ENCODE measurements at places on chromosomes 16 and 17.

GRCh38 chr17:77246110-77247047 is 105.6 kb downstream of the SEC14L1 start:
- no peak for DNase-seq

DNA sequence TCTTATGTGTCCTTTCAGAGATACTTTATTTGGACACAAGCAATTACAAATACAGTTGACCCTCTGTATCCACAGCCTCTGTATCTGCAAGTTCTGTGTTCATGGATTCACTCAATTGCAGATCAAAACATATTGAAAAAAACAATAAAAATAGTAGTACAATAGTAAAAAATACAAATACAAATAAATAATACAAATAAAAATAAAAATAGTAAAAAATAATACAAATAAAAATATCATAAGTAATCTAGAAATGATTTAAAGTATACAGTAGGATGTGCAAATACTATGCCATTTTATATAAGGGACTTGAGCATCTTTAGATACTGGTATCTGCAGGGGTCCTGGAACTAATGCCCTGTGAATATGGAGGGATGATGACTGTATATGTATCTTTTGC is 47.4 kb upstream of the WSB1 start:
- DNase-seq, result no peak

DNA sequence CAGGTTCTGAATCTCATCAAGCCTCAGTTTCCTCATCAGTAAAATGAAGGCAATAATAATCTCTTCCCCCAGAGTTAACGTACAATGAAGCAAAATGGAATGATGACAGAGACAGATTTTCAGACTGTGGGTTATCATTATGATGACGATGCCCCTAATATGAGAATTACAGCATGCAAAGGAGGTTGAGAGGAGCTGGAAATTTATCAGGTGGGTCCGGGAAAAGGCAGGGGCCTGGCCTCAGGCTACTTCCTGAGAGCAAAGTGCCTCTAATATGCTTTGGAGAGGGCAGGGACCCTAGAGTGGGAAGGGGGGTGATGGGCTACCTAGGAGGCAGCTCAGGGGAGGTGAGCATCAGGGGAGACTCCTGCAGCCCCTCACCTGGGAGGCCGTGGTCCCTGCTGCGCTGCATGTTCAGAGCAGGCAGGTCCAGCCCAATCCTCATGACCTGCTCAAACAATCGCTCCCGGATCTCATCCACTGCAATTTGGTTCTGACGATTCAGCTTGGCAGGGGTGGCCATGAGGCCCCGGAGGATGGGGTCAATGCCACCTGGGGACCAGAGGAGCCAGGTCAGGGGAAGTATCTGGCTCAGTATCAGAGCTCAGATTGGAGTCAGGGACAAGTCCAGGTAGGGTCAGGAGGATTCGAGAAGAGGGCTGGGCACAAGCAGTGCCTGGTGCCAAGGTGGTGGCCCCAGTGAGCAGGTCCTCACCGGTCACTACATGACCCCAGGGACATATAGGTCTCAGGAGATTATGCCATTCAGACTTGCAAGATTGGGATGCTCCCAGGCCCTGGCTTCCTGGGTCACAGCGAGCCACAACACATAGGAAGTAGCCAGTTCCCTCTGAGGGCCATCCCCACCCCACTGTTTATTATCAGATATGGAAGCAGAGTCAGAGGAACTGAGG is 8.1 kb downstream of the MPO start:
- no peak for DNase-seq

DNA sequence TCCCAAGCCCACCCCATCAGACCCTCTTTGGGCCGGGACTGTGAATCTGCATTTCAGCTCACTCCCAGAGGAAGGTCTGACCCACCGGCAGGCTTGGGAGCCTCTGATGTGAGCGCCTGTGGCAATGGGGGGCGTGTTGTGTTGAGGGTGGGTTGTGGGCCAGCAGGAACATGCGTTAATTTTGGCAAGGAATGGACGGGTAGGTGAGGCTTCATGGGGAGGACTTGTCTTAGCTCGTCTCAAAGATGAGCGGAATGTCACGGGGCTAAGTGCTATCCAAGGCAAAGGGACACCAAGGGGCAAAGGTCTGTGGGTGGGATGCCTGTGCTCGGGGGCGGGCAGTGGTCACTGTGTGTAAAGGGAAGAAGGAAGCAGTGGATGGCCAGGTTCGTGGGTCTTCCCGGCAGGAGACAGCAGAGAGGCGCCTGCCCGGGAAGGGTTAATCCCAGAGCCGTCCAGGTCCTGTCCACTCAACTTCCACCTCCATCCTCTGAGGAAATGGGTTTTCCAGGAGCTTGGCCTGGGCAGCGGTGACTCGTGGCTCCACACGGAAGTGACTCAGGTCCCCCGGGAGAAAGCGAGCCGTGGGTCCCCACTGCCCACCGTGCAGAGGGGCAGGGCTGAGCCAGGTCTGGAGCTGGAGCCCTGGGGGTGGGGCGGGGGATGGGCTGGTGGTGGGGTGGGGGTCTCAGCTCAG is 17.4 kb downstream of the ADGRG1 start:
- DNase-seq, result no peak

GRCh38 chr16:3501783-3502400 is 1.1 kb downstream of the CLUAP1 start:
- DNase-seq, result no peak

GRCh38 chr17:50053654-50053960 is 2.3 kb upstream of the ITGA3 start:
- DNase-seq, result no peak

- no peak for DNase-seq
These were observed 6.6 kb downstream of the WFIKKN2 start for GRCh38 chr17:50841949-50842354.

DNA sequence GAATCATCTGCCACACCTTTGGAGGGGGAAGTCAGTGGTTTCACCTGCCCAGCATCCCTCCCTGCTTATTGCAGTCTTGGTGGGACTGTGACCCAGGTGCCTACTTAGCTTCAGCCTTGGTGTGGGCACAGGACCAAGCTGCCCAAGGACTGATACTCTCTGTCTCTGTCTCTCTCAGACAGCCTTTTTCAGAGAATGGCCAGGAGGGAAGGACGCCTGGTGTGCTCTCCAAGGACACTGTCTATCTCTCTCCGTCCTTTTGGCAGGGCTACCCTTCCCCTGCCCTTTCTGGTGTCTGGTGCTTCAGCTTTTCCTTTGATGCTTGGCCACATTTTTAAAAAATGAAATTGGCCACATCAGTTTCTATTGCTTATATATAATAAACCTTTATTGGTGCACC is 19.6 kb downstream of the PIK3R6 start:
- DNase-seq, result no peak

DNA sequence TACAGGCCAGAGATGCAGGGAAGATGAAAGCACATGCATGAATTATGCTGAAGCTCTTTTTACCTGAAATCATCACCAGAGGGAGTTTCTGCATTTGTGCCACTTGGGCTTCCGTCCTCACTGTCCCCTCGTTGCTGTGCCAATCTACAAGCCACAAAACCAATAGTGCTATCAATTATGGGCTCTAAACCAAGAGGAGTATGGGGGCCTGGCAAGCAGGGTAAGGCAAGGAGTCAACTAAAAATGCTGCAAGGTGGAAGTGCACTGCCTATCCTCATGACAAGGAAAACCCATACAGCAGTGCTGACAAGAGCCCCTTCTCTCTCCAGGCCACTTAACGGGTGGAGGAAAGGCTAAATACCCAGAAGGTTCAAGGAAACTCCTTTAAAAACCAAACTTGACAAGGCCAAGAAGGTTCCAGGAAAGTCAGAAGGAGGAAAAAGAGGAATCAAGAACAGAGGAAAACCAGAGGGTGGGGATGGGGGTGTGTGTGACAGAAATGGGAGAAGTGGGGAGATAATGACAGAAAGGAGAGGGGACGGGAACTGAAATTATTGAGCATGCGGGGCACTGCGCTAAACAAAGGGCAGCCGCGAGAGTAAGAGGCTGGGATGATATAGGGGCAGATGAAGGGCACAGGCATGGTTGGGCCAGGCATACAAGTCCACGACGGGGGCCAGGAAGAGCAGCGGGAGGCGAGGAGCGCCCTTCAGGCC is 674 bp downstream of the C17orf75 start:
- no peak for DNase-seq

DNA sequence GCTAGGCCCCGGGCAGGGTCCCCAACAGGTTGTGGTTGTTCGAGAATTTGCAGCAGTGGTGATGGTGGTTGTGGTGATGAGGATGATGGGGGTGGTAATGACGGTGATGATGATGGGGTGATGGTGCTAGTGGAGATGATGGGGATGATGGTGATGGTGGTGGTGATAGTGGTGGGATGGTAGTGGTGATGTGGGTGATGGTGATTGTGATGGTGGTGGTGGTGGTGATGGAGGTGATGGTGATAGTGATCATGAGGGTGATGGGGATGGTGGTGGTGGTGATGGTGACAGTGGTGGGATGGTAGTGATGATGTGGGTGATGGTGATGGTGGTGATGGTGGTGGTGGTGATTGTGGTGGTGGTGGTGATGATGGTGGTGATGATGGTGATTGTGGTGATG is 343.3 kb downstream of the SEC14L1 start:
- no peak for DNase-seq

GRCh38 chr17:80146121-80147034 is 550 bp downstream of the EIF4A3 start:
- no peak for DNase-seq

GRCh38 chr16:77850636-77851333 is 62.4 kb downstream of the VAT1L start:
- no peak for DNase-seq

DNA sequence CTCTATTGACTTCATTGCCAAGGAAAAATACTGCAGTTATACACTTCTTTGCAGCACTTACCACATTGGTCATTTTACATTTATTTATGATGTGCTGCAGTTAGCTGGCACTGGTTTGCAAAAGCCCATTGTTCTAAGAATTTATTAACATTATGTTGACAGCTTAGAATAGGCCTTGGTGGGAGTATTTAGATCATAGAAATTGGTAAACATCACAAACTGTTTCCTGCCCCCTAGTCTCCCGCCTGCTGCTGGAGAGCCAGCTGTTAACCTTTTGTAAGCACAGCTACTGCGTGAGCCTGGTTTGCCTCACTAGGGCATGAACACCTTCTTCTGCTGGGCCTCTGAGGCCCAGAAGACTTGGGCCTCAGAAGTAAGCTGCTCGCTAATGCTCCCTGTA is 651.4 kb upstream of the GOT2 start:
- no peak for DNase-seq

DNA sequence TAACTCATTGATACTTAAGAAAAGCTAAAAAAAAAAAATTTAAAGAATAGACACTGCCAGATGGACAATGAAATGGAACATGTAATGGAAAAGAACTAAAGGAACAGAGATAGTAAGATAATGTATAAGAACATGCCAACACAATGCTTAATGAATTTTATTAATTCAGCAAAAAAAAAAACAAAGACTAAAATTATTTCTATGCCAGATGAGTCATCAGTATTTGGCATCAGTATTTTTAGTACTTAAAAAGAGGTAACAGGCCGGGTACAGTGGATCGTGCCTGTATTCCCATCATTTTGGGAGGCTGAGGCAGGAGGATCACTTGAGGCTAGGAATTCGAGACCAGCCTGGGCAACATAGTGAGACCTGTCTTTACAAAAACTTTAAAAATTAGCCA is 168.5 kb downstream of the CYB561 start:
- no peak for DNase-seq

DNA sequence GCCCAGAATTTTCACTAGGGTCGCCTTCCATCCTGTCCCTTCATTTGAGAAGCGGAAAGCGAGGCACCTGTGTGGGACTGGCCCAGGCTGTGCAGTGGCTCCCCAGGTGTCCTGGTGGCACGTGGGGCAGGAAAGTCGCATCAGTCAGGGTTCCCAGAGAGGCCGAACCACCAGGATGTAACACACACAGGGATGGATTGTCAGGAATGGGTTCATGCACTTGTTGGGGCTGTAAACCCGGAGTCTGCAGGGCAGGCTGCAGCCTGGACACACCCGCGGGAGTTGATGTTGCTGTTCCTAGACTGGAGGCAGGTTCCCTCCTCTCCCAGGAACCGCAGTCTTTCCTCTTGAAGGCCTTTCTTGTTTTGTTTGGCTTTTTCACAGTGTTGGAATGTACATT is 30.7 kb upstream of the RPTOR start:
- no peak for DNase-seq

- no peak for DNase-seq
These were observed 9.5 kb downstream of the IGSF6 start for GRCh38 chr16:21642861-21643260.

GRCh38 chr17:46865100-46865499 is 13.7 kb downstream of the WNT9B start:
- DNase-seq, result no peak

DNA sequence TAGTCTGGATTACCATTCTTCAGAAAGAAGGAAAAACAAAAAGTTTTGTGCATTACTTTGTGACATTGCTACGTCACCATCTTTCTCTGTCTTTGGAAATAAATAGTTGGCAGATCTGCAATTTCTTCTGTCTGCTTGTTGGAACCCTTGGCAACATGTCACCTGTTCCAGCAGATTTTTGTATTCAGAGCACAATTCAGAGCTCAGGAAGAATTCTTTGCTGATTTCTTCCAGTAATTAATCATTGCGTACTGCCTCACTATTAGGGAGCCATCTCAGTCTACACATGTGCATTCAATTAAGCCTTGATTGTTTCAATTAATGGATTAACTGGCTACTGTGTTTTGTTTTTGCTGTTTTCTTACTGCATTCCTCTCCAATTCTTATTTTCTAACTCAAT is 467.2 kb downstream of the CDH8 start:
- DNase-seq, result no peak

GRCh38 chr16:57760357-57761160 is 25.0 kb downstream of the KATNB1 start:
- no peak for DNase-seq

- DNase-seq, result no peak
These were observed 149.4 kb downstream of the SPECC1 start for GRCh38 chr17:20158580-20158979.

GRCh38 chr17:44786551-44787081 is 27.8 kb downstream of the ADAM11 start:
- DNase-seq, result no peak

- DNase-seq, result no peak
These were observed 60.5 kb upstream of the ERN1 start for GRCh38 chr17:64190472-64190871.

- DNase-seq, result no peak
These were observed 43.9 kb downstream of the ARHGAP27 start for GRCh38 chr17:45388604-45389325.

GRCh38 chr16:48450367-48450766 is 65.2 kb upstream of the SIAH1 start:
- DNase-seq, result no peak

DNA sequence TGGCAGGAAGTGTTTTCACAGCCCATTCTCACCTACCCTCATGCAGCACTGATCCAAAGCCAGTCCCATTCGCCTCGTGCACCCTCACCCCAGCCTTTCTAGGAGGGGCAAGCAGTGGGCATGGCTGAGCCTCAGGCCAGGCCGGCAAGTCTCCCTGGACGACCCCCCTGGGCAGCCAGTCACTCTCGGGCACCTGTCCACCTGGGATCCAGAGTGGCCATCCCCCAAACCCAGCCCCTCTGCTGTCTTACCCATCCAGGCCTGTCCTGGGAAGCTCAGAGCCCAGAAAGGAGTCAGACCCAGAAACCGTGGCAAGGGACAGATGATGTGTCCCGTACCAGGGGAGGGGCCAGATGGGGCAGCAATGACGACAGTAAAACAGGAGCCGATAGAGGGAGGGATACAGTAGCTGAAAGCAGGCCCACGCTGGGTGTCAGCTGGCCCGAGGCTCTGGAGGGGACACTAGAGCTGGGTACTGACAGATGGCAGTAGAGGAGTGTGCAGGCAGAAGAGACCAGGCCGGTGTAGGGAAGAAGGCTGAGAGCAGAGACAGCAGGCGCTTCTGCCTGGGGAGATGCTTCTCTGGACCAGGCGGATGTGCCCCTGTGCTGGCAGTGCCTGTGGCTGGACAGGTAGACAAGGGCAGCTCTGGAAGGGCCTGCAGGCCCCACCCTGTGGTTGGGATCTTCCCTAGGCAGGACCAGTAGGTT is 5.8 kb downstream of the CMTM3 start:
- DNase-seq, result no peak

GRCh38 chr17:60361889-60362288 is 30.0 kb downstream of the USP32 start:
- no peak for DNase-seq
